ENCODE measurements at places on chromosomes 11 and 22. TPM values are rescaled to one million over a fixed set of nuclear protein-coding genes. Genes with fewer than 3 reads are reported as not detected.
A peak's percentile ranks its signal among the peaks of the same experiment; 100 is the strongest.

DNA sequence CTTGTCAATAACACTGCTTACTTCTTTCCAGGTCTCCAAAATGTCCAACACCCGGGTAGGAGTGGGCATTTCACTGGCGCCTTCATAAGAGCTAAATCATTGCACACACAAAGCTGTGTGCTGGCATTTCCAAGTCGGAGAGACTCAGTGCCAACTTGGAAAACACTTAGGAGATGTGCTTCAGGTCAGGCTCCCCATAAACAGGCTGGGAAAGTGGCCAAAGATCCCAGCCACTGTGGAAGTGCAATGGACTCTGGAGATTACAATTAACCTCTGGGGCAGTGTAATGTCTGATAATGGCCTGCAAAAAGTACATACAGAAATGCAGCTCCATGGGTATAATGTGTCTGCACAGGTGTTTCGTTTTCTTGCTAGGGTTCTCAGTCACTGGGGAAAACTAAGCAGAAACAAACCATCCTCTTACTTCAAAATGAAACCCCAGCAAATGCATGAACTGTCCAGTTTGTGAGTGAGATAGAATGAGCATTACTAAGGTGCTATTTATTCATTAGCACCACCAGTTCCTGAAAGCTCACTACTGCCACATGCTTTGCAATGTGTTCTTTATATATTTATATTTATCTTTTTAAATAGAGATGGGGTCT, 79.0 kb downstream of the ABTB2 start:
- no peaks in the 10 kb centered on the region for H3K36me3 ChIP-seq
- DNase-seq = no peak
- no peaks in the 10 kb centered on the region for H3K27me3 ChIP-seq
- no peak overlapping the region for H3K27ac ChIP-seq
- H3K4me3 ChIP-seq = no peak overlapping the region

Gene OMP
- total RNA-seq = not detected

DNA sequence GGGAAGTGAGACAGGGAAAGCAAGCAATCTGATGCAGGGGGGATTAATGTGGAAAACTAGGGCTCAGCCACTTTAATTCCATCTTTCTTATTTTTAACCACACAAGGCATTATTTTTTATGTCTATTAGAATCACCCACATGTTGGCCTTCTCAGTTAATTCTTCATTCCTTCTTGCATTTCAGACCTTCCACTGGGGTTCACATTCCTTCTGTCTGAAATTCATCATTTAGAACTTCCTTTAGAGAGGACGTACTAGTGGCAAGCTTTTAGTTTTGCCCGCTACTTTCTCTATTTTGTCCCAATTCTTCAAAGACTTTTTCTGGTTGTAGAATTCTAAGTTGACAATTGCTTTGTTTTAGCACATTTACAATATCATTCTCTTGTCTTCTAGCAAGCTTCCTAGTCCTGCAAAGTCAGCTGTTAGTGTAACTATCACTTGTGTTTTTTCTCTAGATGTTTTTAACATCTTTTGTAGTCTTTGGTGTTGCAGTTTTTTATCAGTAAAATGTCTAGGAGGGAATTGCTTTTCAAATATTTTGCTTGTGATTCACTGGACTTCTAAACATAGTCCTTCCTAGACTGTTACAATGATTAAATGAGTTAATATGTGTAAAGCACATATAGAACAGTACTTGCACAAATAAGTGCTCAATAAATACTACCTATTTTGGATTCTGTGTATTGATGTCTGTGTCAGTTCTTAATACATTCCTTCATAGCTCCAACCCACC, 5.5 kb upstream of the NNMT start:
- no peak for DNase-seq
- peaks cover 9% of the 10 kb centered on the region for H3K27me3 ChIP-seq
- no peaks in the 10 kb centered on the region for H3K36me3 ChIP-seq
- no peak overlapping the region for H3K27ac ChIP-seq

- no peak overlapping the region for H3K4me3 ChIP-seq
- no peak overlapping the region for H3K27ac ChIP-seq
- no peak for DNase-seq
- H3K27me3 ChIP-seq = no peaks in the 10 kb centered on the region
- no peaks in the 10 kb centered on the region for H3K36me3 ChIP-seq
Measured at GRCh38 chr22:46533070-46533833, 4.2 kb downstream of the CELSR1 start.

GRCh38 chr11:31895926-31896325, 84.8 kb upstream of the PAX6 start:
- peaks cover 4% of the 10 kb centered on the region for H3K27me3 ChIP-seq
- H3K36me3 ChIP-seq = no peaks in the 10 kb centered on the region
- no peak overlapping the region for H3K4me3 ChIP-seq
- no peak overlapping the region for H3K27ac ChIP-seq

DNA sequence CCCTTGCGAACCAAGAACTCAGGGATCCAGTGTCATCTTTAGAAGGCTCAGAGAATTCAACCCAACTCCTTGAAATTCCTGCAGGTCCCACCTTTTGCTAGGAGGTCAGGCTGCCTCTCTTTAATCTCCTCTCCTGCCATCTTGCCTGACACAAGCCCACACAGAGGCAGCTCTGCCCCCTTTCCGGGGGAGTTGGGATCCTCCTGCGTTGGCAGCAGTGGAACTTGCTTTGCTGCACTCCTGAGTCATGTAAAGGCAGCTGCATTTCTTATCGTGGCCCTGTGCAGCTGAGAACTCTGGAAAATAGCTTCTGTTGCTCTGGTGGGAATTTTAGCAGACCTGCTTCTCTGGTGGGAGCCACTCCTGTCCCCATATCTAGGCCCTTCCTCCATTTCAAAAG, 142.3 kb upstream of the TBCEL start:
- H3K4me3 ChIP-seq = no peak overlapping the region
- H3K27me3 ChIP-seq = no peaks in the 10 kb centered on the region
- no peaks in the 10 kb centered on the region for H3K4me1 ChIP-seq
- DNase-seq = no peak
- H3K27ac ChIP-seq = no peak overlapping the region
- no peaks in the 10 kb centered on the region for H3K36me3 ChIP-seq

GRCh38 chr11:69075421-69076128, 26.8 kb downstream of the TPCN2 start:
- H3K4me3 ChIP-seq = no peak overlapping the region
- H3K36me3 ChIP-seq = peaks cover 5% of the 10 kb centered on the region
- H3K27me3 ChIP-seq = no peaks in the 10 kb centered on the region
- H3K27ac ChIP-seq = no peak overlapping the region
- H3K4me1 ChIP-seq = peaks cover 14% of the 10 kb centered on the region

GRCh38 chr22:39414377-39414776, 14.8 kb downstream of the TAB1 start:
- peaks cover 41% of the 10 kb centered on the region for H3K36me3 ChIP-seq
- DNase-seq = no peak
- H3K27ac ChIP-seq = no peak overlapping the region
- H3K27me3 ChIP-seq = no peaks in the 10 kb centered on the region

Gene VSTM5
- total RNA-seq = not detected

GRCh38 chr22:49582181-49582580, 245.5 kb downstream of the BRD1 start:
- H3K36me3 ChIP-seq = no peaks in the 10 kb centered on the region
- H3K27me3 ChIP-seq = no peaks in the 10 kb centered on the region
- no peak overlapping the region for H3K4me3 ChIP-seq
- DNase-seq = no peak

Gene OR2D2
- not detected for total RNA-seq

Gene IGLL1
- total RNA-seq = not detected

Gene PRR33
- not detected for total RNA-seq

- peak overlapping the region; percentile 93 for H3K4me3 ChIP-seq
- peak overlapping the region; percentile 87 for H3K27ac ChIP-seq
- no peak for DNase-seq
- no peaks in the 10 kb centered on the region for H3K27me3 ChIP-seq
Measured at GRCh38 chr11:67404515-67405195, 772 bp downstream of the TBC1D10C start.

DNA sequence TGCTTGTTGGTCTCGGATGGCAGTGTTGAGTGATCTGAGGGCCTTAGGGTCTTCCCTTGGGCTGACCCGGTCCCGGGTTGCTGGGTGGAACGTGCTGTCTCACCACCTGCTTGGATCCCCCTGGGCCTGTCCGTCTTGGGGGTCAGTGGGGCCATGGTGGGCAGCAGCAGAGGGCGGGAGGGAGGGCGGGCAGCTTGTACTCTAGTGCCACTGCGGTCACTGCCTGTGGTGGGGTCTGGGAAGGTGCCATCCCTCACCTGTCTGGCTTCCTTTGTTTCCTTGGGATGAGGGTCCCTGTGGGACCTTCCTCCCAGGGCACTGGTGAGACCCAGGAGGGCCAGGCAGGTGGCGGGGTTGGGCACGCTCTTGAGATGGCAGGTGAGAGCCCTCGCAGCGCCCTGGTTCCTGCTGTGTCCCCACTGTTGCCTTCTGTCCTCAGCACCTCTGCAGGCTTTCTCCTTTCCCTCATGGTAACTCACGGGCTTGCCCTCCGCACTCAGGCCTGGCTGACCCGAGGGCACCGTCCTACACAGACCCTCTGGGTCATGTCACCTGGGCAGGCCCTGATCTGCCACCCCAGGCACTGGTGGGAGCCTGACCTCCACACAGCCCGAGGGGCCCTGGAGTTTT, 34.2 kb downstream of the TBC1D22A start:
- H3K4me3 ChIP-seq = no peak overlapping the region
- peaks cover 76% of the 10 kb centered on the region for H3K36me3 ChIP-seq
- H3K27me3 ChIP-seq = no peaks in the 10 kb centered on the region
- no peak for DNase-seq
- peaks cover 11% of the 10 kb centered on the region for H3K4me1 ChIP-seq

Gene HOATZ
- not detected for total RNA-seq

DNA sequence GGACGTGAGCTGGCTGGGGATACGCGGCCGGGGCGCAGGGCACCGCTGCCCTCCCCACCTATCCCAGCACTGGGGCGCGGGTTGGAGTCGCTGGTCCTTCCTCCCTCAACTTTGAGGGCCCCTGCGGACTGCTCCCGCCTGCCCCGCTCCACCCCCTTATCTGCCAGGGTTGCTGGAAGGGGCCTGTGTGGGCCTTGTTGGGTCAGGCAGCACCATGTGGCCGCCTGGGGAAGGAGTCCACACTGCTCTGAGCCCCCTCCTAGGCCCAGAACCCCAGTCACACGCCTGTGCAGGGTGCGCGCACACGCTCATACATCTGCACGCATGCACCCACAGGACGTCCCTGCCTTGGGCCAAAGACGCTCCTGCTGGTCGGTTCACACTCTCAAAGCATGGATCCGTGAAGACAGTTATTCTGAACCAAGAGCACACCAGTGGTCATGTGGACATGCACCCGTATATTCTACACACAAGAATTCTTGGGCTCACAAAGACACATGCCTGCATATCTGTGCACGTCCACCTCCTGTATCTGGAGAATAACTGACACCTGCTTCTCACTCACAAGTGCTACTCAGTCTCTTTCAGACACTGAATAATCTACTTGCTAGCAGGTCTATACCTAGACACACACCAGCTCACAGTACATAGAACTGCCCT, 710 bp downstream of the TUB start:
- H3K27me3 ChIP-seq = peaks cover 4% of the 10 kb centered on the region
- peaks cover 5% of the 10 kb centered on the region for H3K4me1 ChIP-seq
- no peak overlapping the region for H3K4me3 ChIP-seq
- DNase-seq = no peak

Gene IFITM10
- 2.4 TPM for total RNA-seq

GRCh38 chr22:36727927-36728488, 24.5 kb upstream of the CACNG2 start:
- H3K27ac ChIP-seq = no peak overlapping the region
- no peaks in the 10 kb centered on the region for H3K27me3 ChIP-seq
- no peaks in the 10 kb centered on the region for H3K36me3 ChIP-seq
- no peak for DNase-seq

Gene OTOG
- not detected for total RNA-seq

- DNase-seq = peak; percentile 65
- H3K36me3 ChIP-seq = no peaks in the 10 kb centered on the region
- no peak overlapping the region for H3K27ac ChIP-seq
- peaks cover 41% of the 10 kb centered on the region for H3K4me1 ChIP-seq
- H3K4me3 ChIP-seq = no peak overlapping the region
Measured at GRCh38 chr11:119338318-119338890, 2.3 kb downstream of the C1QTNF5 start.

GRCh38 chr11:102920118-102920684, 35.3 kb downstream of the MMP13 start:
- no peak overlapping the region for H3K4me3 ChIP-seq
- H3K36me3 ChIP-seq = no peaks in the 10 kb centered on the region
- H3K27me3 ChIP-seq = peaks cover 2% of the 10 kb centered on the region
- H3K4me1 ChIP-seq = no peaks in the 10 kb centered on the region
- H3K27ac ChIP-seq = no peak overlapping the region

DNA sequence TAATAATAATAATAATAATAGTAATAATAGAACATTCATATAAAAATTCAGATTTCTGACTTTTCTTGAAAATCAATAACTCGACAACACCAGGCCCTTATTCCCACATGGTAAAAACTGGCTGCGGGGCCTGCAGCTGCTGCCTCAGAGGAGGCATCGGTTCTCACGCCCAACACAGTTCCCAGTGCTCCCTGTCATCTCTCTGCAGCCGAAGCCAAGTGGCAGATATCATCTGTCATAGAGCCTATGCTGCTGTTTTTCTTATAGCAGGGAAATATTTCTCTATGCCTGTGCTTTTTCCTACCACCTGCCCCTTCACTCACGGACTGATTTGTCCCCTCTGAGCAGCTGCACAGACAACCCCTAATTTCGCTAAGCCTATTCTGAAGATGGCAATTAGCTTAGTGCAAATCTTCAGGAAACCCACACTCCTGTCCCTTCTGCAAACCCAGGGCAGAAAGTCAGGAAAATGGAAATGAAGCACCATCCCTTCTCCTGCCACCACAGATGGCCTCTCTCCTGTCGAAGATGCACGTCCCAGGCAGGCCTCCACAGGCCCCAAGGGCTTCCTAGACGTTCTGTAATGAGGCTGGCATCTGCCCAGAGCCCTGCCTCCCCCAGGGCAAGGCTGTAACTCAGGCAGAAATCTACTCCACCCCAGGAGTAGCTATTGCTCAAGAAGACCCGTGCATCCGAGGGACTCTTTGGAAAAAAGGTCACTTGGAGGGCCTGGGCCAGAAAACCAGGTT, 66.7 kb downstream of the SYN3 start:
- H3K36me3 ChIP-seq = no peaks in the 10 kb centered on the region
- DNase-seq = no peak
- no peak overlapping the region for H3K27ac ChIP-seq
- H3K27me3 ChIP-seq = no peaks in the 10 kb centered on the region
- H3K4me1 ChIP-seq = no peaks in the 10 kb centered on the region

- peaks cover 53% of the 10 kb centered on the region for H3K36me3 ChIP-seq
- H3K27me3 ChIP-seq = no peaks in the 10 kb centered on the region
- no peak overlapping the region for H3K4me3 ChIP-seq
- DNase-seq = no peak
Measured at GRCh38 chr22:39311592-39312400, 7.6 kb downstream of the RPL3 start.

- H3K27me3 ChIP-seq = no peaks in the 10 kb centered on the region
- no peak overlapping the region for H3K4me3 ChIP-seq
- H3K27ac ChIP-seq = no peak overlapping the region
- no peak for DNase-seq
Measured at GRCh38 chr22:44931077-44931540, 78.7 kb downstream of the PHF21B start.

Gene SEPTIN5
- 5.2 TPM for total RNA-seq

Gene GTSE1
- total RNA-seq = 1.3 TPM

Data from CD4-positive, CD25-positive, alpha-beta regulatory T cell (primary cell).